Activated CD8-positive, alpha-beta memory T cell treated with anti-CD3 and anti-CD28 coated beads for 36 hours (primary cell): ENCODE measurements at places on chromosomes 3 and 15. TPM values are rescaled to one million over a fixed set of nuclear protein-coding genes. Genes with fewer than 3 reads are reported as not detected.

CLPX gene
- 62.8 TPM for total RNA-seq

SLC24A5 gene
- total RNA-seq = not detected

CCR1 gene
- total RNA-seq = 0.36 TPM

AP3S2 gene
- 16.7 TPM for total RNA-seq

GABRG3 gene
- total RNA-seq = not detected

MASP1 gene
- total RNA-seq = not detected
